DMS153 (cell line): ENCODE measurements at places on chromosomes 2 and 18.

GRCh38 chr2:160087854-160088745, 25.7 kb upstream of the PLA2R1 start:
- DNase-seq = no peak

DNA sequence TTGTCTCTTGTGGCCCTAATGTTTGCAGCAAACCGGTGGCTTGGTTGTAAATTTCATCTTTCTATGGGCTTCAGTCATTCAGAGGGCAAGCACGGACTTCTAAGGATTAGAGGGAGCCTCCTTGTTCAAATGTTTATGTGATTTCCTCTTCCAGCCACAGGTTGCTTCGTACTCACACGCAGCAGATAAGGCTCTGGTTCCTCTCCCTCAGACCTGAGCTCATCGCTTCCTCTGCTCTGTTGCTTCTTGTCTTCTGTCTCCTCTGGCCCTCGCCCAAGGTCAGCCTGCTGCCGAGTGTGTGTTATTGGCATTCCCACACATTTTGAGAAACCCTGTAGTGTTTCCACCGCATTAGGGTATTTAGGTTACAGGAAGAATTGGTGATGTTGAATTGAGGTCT, 44.0 kb downstream of the MYL12B start:
- no peak for DNase-seq

GRCh38 chr18:8949206-8949605, 153.3 kb upstream of the NDUFV2 start:
- no peak for DNase-seq

DNA sequence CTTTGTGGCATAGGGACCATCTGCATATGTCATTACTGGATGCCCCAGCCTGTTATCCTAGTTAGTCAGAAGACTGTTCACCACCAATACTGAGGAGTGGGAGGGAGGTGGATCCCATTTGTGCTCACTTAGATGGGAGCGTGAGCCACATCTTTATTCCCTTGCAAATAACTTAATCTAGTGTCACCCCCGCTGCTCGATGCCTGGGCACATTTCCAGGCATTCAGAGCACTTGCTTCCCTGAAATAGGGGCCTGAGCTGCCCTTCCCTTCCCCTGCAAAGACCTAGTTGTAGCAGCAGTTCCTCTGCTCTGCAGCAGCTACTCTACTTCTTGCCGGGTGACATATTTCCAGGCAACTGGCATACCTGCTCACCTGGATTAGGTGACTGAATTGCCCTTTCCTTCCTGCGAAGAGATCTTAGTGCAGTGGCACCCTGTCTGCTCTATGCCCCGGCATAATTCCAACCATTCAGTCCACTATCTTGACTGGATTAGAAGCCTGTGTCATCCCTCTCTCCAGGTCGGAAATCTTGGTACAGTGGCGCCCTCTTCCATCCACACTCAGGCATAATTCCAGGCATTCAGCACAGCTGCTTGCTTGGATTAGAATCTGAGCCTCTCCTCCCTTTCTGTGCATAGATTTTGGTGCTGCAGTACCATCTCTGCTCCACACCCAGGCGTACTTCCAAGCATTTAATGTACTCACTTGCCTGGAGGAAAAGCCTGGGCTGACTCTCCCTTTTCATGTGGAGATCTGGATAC, 1389.1 kb upstream of the TMEFF2 start:
- no peak for DNase-seq

- peak; percentile 12 for DNase-seq
Measured at GRCh38 chr18:7789856-7790552, 222.9 kb downstream of the PTPRM start.

GRCh38 chr2:210224941-210225672, at the start of gene ACADL:
TSS of gene ACADL (minus strand) at chr2:210225447. CDS start at chr2:210225263, 184 bp downstream.
- DNase-seq = no peak

DNA sequence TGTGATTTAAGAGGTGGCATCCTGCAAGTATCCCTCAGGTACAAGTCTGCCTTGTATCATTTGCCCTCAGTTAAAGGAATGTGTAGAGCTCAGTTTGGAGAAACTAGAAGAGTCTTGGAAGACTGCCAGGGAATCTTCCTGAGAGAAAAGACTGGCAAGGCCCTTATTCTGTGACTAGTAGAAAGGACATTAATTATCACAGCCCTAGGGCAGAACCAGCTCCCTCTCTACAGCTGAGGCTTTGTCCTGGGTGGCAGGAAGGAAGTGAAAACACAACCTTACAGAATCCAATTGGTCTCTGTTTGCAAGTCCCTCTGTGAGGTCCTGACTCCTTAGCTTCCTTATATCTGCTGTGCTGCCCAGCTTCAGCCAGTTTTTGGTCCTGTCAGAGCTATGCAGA, 385.9 kb upstream of the CYRIA start:
- DNase-seq = peak; percentile 22

DNA sequence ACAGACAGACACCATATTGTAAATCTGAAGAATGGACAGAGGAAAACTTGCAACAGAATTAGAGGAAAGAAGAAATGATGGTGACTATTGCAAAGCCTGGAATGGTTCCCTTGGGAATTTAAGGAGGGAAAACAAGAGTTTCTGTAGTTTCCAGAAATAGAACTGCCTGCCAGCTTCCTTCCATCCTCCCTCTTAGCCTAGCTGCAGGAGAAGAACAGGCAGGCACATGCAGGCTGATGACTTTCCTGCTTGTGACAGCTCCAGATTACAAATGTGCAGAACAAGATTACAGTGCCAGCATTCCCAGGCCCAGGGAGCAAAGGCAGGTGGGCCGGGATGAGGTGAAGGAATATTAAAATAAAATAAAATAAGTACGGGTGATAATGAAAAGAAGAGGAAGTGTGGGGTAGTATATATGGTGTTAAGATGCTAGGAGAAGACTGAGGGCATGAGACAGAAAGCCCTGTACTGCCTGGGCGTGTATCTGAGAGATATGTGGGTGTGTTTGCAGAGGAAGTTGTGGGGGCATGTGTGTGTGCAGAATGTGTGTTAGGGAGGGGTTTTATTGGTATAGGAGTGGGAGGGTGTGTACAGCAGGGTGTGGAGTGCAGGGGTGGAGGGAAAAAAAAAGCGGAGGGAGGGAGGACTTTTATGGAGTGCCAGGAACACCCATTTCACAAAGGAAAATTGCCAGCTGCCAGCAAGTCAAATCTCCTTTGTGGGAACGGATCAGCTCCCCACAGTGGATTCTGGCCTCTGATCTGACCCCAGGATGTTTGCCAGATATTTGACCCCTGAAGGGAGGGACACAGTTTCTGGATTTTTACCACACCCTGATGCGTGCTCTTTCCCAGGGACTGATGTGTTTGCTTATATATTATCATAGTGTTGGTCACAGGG, 43.9 kb upstream of the NEMP2 start:
- peak; percentile 14 for DNase-seq

DNA sequence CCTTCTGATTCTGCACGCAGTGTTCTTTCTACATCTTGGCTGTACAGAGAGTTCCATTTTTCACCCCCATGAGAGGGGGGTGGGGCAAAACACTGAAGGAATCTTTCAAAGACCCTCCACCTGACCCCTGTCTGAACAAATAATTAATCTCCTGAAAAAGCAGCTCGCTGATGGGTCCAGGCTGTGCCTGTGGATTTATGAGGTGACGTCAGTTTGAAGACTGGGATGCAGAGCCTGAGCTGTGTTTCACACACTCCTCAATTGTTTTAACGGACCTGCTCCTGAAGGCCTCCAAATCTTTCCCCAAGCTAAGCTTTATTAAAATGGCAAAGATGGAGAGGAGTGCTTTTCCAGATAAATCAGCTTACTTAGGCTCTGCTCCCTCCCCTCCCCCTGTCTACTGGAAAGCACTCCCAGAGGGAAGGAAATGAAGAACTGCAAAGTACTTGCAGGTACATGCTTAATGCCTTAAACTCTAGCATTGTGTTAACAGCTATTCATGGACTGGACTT, 390.2 kb upstream of the TNP1 start:
- no peak for DNase-seq

DNA sequence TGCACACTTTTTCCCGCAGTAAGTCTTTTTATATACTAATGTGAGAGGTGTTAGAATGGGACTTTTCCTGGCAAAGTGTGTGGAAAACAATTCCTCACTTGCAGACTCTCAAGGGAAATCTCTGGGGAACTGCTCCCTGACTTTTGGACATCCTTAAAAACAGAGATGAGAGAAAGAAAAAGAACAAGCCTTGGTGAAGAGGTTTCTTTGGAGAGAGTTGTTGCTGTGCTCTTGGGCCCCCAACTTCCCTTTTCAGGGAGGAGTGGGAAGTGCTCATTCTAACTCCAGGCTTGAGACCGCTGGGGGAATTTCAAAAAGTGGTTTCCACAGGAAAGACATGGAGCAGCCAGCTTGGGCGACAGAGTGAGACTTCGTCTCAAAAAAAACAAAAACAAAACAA, 142.6 kb upstream of the SPRED2 start:
- no peak for DNase-seq
